SK-N-SH treated with all-trans-retinoic acid at 6 μM for 48 hours (cell line): ENCODE measurements at places on chromosomes 1 and 21.

DNA sequence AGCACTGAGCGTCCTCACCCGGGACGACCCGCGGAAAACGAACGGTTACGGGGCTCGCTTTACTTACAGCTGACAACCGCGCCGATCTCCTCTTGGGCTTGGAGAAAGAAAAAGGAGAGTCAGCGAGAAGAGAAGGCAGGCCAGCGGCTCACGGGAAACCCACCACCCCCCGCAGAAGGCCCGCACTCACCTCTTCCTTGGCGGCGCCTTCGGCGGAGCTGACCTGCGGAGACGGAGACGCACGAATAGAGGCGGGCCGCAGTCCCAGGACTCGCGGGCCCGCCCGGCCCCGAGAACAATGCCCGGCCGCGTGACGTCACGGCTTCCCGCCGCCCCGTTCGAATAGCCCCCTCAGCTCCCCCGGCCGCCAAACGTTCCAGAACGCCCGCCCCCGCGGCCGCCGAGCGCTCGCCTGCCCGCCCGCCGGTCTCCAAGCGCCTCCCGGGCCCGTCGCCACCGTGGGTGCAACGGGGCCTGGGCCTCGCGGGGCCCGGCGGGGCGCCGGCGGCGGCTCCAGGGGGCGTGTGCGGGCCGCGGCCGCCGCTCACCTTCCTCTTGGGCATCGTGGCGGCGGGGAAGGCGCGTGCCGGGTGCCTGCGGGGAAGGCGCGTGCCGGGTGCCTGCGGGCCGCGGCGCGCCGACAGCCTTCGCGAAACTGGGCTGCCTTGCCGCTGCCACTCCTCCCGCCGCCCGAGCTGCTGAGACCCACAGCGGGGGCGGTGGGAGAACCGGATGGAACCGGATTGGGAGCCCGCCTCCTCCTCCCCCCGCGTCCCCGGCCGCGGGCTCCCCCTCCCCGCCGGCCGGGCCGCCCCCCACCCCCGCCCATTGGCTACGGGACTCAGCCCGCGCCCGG is at the start of gene HMGN1:
Gene HMGN1, minus strand, starts transcription at position 734 of the 856 bp plus-strand sequence. Its CDS starts 171 bp downstream, at position 563.
- ATAC-seq, result peak; percentile 39

DNA sequence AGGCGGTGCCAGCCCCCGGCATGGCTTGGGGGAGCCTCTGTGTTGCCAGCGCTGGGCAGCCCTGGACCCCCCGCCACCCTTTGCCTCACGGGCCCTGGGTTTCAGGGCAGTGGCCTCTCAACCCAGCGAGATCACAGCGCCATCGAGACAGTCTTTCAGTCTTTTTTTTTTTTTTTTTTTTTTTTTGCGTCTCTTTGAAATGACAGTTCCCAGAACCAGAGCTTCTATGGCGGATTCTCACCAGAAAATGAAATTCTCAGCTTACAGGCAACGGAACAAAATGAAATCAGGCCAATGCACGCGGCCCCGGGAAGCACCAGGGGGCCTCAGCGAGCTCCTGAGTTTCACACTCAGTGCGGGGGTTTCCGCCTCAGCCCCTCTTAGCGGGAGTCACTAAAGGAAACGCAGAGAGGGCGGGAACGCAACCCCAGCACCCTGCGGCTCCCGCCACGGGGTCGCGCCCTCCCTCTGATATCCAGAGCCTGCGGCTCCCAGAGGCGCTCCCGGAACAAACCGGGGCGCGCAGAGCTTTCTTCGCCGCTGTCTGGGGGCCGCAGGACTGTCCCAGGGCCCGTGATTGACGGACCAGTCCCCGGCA is 8.0 kb upstream of the COL6A1 start:
- ATAC-seq, result peak; percentile 50

DNA sequence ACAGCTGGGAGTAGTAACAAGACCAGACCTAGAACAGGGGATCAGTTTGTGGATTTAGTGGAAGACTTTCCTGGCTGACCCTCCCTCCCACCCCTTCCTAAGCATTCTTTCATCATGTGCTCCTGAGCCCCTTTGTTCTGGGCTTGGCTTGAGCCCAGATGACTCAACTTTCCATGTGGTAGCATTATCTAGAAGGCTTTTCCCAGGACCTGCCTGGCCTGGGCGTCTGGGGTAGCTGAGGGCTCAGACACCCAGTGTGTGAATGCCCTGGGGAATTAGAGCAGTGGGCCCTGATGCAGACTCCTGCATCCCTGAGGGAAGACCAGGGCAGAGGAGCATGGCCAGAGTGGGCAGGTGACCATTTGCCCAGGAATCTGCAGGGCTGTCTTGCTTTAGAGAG is 44.1 kb upstream of the TSPAN2 start:
- ATAC-seq, result no peak

DNA sequence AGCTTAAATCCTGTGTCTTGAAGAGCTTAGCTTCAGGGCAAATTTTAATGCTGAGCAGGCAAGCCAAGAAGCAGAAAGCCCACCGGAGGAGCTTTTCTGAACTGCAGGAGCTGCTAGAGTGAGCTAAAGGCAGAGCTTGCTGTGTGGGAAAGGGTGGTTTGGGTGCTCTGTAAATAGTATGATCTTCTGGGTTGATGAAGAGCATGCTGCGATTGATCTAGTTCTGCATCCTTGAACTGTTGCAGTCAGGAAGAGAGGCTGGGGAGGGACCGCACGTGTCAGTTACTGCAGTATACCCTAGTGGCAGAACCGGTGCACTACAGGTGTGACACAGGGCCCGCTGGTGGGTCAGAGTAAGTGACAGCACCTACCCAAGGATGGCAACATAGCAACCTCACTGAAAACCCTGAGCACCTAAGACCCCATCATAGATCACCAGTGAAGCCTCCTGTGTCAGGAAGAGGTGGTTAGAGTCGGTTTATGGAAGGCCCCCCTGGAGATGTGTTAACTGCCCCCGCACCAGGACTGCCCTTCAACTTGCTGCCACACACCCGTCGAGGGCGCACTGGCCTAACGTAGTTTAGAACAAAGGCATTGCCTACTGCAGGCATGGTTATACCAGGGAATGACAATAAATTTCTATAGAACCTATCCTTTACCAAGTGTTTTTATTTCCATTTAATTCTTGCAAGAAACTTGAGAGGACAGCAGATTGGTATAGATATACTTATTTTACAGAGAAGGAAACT is 146.0 kb upstream of the KIAA0040 start:
- no peak for ATAC-seq

- no peak for ATAC-seq
Observed at GRCh38 chr1:29227511-29227910, 3.2 kb downstream of the MECR start.

GRCh38 chr1:21584096-21584495 is 74.9 kb downstream of the ALPL start:
- no peak for ATAC-seq
